Activated naive CD4-positive, alpha-beta T cell treated with anti-CD3 and anti-CD28 coated beads for 36 hours (primary cell): ENCODE measurements at places on chromosomes 16 and 17.

- DNase-seq, result no peak
Observed at GRCh38 chr16:12862941-12863340, 38.5 kb upstream of the SHISA9 start.

- peak; percentile 42 for DNase-seq
Observed at GRCh38 chr17:37833237-37833859, 88.5 kb upstream of the HNF1B start.

DNA sequence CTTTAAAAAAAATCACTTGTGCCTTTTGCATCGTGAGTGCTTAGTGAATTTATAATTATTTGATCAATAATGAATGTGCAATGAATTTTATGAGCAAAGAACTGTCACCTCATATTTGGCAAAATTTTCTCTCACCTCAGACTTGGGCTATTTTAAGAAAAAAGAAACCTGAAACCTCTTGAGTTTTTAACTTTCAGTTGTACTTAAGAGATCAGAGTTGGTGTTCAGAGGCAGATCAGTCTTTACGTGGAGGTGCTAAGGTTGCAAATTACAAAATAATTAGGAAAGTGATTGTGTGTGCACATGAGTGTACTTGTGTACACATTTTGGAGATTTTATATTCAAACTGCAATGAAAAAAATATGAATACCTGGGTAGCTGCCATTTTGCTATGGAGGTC, 218.7 kb upstream of the RBFOX1 start:
- DNase-seq, result no peak

DNA sequence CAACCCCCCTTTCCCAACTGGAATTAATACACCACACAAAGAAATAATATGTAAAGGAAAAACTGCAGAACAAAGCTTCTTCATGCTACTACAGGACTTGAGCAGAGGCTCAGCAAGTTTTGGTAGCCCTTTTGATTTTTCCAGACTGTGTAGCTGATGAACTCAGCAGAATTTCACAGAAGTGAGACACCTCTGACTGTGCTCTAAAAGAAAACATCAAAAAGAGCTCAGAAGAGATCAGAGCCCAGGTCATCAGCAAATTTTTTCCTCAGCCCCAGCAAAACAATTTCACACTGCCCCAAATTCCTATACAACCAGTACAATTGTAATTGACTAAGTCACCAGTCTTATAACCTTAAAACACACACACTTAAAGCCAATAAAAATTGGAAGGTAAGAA, 38.0 kb downstream of the TTC19 start:
- DNase-seq, result no peak

- DNase-seq, result no peak
Observed at GRCh38 chr17:75241143-75241430, 20.3 kb downstream of the GGA3 start.

DNA sequence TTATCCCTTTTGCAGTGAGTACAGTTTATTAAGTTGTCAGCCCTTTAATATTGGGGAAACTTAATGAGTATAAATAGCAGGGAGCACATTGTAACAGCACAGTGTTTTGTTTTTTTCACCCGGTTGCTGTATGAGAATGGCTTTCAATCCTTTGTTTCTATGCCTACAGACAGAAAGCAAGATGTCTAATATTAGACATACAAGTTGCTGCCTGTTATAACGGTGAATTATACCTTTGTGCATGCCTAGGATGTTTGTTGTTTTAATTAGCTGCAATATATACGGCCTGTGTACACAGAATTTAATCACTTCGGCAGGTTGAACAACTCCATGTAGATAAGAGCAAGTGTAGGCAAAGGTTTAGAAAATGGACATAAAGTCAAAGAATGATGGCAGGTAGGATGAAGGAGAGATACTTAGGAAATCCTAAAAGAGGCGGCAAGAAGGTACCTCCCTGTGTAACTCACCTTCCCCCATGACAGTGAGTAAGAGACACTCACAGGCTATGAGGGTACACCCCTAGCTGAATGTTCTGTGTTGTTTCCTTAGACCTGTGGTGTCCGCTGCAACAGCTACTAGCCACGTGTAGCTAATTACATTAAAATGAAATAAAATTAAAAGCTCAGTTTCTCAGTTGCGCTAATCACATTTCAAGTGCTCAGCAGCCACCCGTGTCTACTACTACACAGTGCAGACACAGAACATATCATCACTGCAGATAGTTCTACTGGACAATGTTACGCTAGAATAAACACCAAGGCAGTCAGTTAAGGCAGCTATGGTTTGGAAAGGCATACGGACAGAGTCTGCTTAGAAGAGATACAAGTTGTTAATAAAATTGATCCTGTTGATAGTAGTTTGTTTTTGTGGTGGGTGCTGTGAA, 10.9 kb downstream of the SLC7A6OS start:
- no peak for DNase-seq

GRCh38 chr17:63476459-63476853, 405 bp upstream of the ACE start:
- no peak for DNase-seq

GRCh38 chr16:64153718-64154117, 968.1 kb downstream of the CDH11 start:
- no peak for DNase-seq

DNA sequence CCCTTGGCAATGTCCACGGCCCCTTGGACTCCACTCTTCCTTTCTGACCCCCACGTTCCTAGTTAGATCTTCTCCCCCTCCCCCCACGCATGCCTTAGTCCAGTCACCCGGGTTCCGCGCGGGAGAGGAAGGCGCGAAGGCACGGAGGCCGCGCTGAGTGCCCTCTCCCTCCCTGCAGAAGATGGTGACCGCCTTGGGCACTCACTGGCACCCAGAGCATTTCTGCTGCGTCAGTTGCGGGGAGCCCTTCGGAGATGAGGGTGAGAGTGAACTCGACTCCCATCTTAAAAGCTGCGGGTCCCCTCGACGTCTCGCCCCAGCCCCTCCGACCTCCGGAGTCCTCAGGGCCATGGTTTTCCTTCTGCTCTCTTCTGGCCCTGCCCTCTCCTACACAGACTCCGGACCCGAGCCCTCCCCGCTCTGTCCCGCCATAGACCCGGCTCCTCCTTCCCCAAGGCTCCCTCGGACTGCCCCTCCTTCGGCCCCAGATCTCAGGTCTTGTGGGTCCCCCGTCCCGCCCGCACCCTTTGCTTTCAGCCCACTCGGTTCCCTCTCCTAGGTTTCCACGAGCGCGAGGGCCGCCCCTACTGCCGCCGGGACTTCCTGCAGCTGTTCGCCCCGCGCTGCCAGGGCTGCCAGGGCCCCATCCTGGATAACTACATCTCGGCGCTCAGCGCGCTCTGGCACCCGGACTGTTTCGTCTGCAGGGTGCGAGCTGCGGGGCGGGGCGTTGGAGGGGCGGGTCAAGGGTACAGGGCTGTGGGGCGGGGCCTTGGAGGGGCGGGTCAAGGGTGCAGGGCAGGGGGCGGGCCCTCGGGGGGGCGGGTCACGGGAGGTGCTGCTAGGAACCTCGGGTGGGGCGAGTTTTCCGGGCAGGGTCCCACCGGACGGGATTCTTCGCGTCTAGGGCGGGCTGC, 4.6 kb downstream of the TGFB1I1 start:
- DNase-seq, result peak; percentile 93

- DNase-seq, result peak; percentile 90
Observed at GRCh38 chr16:80580109-80580832, 39.5 kb downstream of the DYNLRB2 start.
